Effector CD4-positive, alpha-beta T cell (primary cell): ENCODE measurements at places on chromosomes 6 and 20.
A peak's percentile ranks its signal among the peaks of the same experiment; 100 is the strongest.

DNA sequence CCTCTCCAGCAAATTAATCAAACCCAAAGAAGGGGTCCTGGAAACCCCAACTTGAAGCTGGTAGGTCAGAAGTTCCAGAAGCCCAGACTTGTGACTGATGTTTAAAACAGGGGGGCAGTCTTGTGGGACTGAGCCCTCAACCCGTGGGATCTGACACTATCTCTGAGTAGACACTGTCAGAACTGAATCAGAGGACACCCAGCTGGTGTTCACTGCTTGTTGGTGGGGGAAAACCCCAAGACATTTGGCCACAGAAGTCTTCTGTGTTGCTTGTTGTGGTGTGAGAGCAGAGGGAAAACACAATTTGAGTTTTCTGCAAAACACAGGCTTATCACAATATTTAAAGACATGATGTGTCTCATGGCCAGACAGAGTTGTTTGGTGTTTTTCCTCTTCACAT, 29.9 kb downstream of the KIF13A start:
- DNase-seq: no peak

- DNase-seq: no peak
Observed at GRCh38 chr6:121398127-121398526, 37.3 kb upstream of the GJA1 start.

DNA sequence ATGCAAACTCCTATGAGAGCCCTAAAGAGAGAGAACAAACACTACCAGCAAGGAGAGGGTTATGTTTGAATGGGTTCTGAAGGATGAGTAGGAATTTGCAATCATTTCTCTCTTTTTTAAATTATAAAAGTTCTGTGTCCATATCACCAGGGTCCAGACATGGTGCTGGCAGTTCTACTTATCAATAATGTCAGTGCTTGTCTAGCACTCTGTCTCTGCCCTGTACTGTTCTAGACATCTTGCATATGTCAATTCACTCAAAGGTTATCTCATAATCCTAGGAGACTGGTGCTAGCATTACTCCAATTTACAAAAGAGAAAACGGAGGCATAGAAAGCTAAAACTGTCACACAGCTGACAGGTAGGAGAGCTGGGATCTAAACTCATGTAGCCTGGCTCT, 101.3 kb downstream of the VEGFA start:
- no peak for DNase-seq

- DNase-seq: no peak
Observed at GRCh38 chr20:46206025-46206424, 87.9 kb downstream of the CD40 start.

DNA sequence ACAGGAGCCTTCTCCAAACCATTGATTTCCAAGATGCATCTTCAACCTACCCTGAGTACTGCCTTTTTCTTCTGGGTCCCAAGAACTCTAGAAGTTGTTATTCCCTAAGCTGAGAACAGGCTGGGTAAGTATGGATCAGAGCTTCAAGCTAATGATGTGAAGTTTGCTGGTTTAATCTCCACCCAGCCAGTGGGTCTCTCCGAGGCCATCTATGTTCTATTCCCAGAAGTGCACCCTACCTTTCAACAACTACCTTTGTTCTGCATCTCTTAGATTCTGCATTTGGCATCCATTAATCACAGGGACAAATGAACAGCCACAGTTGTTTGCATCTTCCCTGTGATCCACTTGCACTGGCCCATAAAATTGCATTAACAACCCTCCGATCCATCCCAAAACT, 246.2 kb downstream of the HIVEP2 start:
- DNase-seq: no peak

- DNase-seq: no peak
Observed at GRCh38 chr6:158743033-158743651, 76.0 kb downstream of the EZR start.

DNA sequence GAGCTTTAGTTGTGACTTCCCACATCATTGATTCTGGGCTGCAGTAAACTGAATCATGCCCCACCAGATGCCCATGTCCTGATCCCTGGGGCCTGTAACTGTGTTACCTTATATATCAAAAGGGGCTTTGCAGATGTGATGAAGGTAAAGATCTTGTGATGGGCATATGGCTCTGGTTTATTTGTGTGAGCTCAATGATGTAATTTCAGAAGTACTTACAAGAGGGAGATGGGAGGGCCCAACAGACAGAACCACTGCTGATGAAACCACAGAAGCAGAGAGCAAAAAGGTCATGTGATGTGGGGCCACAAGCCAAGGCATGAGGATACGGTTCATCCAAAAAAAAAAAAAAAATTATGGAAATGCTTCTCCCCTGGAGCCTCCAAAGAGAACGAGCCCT, 118.7 kb downstream of the TOX2 start:
- no peak for DNase-seq

DNA sequence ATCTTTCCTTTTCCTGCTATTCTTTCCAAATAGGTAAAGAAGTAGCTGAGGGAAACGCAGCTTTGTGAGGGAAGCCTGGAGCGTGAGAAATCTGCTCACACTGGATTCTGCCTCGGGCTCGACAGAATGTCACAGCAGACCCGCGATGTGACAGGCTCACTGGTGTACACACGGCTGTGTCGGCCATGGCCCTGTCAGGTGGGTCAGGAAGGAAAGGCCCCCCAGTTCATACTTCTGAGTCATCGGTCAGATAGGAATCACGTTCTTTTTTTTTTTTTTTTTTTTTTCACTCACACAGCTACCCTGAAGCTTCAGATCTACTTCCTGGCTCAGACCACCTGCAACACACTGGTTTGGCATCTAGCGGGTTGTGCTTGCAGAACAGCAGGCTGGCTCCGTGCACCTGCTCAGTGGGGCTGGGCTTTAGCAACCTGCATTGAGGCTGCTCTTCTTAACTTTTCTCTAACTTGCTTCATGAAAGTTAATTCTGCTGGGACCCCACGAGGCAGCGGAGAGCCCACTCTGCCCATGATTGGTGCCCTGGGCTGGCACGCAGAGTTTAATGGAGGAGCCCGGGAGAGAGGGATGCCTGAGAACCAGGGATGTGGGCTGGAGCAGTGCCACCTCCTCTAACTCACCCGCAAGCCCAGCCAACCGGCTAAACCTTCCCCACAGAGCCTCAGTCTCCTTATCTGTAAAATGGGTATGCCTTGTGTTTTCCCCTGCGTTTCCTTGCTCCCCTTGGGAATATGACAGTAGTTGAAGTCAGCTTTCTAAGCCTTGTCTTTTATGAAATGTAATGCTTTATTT, 61.5 kb upstream of the FNDC1 start:
- peak; percentile 61 for DNase-seq

GRCh38 chr6:112441607-112442006, 94.5 kb downstream of the RFPL4B start:
- no peak for DNase-seq

- DNase-seq: no peak
Observed at GRCh38 chr6:28977341-28978132, 27.6 kb downstream of the ZNF311 start.

- DNase-seq: no peak
Observed at GRCh38 chr6:143431226-143431625, 19.3 kb downstream of the ADAT2 start.

DNA sequence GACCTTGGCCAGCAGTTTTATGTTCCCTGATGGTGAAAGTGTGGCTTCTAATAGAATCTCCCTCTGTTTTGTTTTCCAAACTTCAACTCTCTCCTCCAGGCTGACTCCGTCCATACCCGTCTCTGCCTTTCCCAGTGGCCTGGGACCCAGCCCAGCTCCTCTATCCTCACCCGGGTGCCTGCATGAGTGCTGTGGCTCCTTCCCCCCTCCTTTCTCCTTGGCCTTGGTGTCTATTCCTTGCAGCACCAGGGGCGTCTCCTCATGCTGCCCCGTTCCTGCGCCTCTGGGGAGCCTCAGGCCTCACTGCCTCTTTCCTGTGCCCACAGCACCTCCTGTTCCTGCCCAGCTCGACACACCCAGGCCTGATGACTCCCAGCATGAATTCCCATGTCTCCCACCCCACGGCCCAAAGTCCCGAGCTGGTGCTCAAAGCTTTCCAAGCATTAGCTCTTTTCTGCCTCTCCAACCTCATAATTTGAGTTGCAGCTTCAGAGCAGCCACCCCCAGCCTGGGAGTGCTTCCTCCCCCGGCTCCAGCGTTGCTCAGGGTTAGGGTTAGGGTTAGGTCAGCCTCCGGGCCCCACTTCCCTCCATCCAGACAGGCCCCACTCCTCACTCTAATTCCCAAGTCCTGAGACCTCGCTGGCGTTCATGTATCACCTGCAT, 56.3 kb upstream of the AFDN start:
- DNase-seq: no peak

GRCh38 chr6:7241160-7241559, 71.8 kb downstream of the SSR1 start:
- DNase-seq: no peak

GRCh38 chr20:41560970-41561369, 57.2 kb downstream of the CHD6 start:
- DNase-seq: no peak

DNA sequence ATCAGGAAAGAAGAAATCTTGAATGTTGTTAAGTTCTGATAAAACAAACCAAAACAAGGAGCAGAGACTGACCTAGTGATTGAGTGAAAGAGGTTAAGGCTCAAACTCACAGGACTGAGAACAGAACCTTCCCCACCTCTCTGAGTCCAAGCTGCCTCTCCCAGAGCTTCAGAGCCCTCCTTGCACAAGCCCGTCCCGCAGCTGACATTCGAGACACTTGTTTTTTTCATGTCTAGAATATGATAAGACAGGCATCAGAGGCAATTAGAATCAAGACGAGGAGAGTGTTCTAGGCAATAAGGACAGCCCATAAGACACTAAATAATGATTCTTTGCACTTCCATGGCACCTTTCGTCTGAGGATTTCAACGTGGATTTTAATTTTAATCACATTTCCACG, 140.6 kb downstream of the PXDC1 start:
- no peak for DNase-seq

DNA sequence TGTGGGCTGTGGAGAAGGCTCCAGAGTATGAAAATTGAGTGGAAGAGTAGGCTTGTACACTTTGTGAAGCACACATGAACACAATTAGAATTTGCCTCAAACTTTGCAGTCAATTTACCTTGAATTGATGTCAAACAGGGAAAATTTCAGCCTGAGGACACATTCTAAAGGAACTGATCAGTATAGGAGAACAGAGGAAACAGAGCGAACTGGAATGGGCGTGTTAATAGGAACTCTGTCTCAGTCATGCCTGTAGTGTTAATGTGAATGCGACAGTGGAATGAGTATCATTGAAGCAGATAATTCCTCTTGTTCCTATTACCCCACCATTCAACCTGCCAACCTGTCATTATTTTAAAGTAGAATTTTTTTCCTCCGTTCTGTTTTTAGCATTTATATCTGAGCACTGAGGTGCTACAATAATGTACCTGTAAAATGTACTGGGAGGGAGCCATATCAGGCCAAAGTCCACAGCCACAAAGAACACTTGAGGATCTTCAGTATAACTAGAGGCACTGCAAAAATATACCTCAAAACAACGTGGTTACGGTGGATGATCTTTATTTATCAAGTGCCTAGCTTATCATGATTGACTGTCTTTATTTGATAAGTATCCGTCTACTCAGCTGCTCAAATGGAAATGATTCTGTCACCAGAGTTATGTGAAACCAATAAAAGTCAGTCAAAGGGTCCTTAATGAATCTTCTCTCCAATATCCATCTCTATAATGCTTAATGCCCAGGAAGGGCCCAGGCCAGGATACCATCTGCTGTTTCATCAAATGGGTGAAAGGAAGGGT, 125.3 kb upstream of the STMND1 start:
- DNase-seq: no peak

GRCh38 chr20:34907616-34908469, 31.4 kb downstream of the ACSS2 start:
- DNase-seq: no peak

DNA sequence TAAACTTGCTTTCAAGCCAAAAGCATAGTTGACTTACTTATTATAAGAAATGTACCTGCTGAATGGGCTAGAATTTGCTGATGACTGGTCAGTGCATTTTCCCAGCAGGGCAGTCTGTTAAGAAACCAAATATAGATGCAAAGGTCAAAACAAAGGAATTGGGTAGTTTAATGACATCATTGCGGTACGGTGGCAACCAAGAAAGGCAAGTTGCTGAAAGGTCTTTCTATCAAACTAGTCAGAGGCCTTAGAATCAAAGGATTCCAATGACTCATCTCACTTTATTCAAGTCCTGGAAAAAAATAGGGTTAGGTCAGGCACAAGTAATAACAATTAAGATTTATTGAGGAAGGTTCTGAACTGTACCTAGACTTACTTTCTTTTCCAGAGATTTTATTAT, 76.4 kb downstream of the KIZ start:
- DNase-seq: no peak

DNA sequence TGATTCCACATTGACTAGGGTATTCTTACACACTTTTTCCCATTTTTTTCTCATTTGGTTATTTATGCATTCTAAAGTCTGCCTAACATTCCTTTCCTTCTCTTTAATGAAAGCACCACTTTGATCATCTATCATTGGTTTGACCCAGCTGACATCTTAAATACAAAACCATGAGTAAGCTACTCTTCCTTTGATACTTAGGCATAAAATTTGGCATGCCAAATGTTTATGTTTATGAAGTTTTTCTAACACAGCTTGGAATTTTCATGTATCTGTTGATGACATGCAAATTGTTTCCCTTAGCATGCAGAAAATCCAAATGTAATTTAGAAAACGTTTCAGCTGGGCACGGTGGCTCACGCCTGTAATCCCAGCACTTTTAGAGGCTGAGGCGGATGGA, 534.9 kb downstream of the QKI start:
- no peak for DNase-seq

DNA sequence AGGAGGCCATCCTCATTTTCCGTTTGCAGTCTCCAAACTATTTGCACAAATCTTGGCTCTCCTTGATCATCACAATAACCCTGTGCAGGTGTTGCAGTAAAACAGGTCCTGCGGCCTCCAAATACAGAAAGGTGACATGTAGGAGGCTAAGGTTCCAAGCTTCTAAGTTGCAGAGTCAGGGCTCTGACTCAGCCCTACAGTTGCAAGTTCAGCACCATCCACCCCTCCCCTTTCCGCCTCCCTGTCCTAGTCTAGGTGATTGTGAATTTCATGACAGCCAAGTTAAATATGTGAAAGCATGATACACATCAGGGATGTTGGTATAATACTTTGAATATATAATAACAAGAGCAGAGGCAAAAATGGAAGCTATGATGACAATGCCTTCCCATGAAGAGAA, 317.3 kb upstream of the CDH4 start:
- no peak for DNase-seq

GRCh38 chr6:18510644-18511033, 123.5 kb downstream of the RNF144B start:
- DNase-seq: no peak
